Epithelial cell of proximal tubule (primary cell): ENCODE measurements at places on chromosomes 7 and 10. TPM values are rescaled to one million over a fixed set of nuclear protein-coding genes. Genes with fewer than 3 reads are reported as not detected.

TCF7L2 gene
- 5.4 TPM in 2 replicates for total RNA-seq

DNA sequence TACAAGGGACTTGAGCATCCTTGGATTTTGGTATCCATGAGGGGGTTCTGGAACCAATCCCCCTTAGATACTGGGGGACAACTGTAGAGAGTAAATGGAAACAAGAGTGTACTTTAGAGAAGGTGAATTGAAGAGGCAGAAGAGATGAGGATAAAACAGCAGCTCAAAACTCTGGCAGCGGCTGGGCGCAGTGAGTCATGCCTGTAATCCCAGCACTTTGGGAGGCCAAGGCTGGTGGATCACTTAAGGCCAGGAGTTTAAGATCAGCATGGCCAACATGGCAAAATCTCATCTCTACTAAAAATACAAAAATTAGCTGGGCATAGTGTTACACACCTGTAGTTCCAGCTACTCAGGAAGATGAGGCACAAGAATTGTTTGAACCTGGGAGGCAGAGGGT is 218.7 kb downstream of the GALNT17 start:
- no peak for DNase-seq

GRCh38 chr10:132506711-132507408 is 30.7 kb upstream of the INPP5A start:
- no peak for DNase-seq

DNA sequence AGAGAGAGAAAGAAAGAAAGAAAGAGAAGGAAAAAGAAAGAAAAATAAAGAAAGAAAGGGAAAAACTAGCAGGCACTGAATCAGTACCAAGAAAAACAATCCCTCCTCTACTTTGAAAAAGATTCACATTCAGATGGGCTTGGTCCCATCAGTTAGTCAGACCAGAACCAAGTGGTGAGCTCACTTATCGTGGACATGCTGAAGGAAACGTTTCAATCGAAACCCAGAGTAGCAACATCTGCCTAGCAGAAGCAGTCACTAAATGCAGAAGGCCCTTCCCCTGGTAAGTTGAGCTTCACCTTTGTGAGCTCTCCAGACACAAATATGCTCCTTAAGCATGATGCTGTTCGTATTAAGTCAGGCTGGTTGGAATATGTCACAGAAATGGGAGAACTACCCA is 167.7 kb downstream of the TRIL start:
- no peak for DNase-seq

DNA sequence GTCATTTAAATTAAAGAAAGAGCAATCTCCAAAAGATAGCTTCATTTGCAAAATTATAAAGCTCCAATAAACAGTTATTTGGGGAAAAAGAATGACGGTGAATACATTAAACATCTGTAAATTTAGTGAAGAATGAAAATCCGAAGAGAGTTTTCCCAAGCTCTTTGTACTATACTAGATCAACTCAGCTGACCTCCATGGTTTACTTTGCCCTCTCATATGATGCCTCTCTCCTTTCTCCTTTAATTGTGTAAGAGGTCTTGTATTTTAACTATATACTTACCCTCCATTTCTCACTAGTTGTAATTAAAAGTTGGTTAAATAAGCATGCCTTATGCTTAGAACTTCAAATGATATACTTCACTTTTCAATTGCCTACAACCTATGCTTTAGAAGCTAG is 125.8 kb downstream of the CACNA2D1 start:
- DNase-seq, result no peak
